ENCODE measurements at places on chromosomes 6 and 20.
A peak's percentile ranks its signal among the peaks of the same experiment; 100 is the strongest.

- DNase-seq, result no peak
Observed at GRCh38 chr6:43923376-43924221, 153.6 kb downstream of the VEGFA start.

DNA sequence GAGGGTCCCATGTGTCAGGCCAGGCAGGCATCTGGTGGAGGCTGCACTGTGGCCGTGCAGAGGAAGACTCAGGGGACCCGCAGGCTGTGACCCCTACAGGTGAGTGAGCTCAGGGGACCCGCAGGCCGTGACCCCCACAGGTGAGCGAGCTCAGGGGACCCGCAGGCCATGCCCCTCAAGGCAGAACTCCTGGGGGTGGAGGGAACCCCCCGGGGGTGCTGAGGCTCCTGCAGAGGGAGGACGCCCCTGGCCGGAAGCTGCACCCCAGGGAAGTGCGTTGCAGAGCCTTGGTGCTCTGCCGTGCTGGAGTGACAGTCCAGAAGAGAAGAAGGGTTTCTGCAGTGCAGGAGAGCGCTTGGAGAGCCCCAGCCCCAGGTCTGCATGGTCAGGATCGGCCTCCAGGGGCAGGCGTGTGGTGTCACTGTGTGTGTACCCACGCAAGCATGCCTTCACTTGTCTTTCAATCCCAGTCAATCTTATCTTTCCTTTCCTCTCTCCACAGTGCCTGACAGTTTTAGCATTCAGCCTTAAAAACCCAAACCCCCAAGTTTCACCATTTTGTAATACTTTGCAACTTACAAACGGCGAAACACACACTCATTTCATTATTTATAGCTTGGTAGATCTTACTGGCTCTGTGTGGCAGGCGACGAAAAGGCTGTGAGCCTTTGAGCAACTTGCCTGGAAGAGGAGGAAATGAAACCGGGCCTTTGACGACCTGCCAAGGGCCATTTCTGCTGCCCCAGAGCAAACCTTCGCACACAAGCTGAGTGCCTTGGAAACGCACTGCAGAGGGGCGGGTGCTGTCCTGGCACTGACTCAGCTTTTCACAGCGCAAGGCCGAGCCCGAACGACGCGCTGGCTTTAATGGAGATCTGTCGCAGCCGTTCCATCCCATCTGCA is 101.4 kb upstream of the AGPAT4 start:
- DNase-seq, result no peak

- no peak for DNase-seq
Observed at GRCh38 chr6:43767553-43768505, 2.2 kb upstream of the VEGFA start.

GRCh38 chr6:138979365-138979764 is 8.7 kb downstream of the REPS1 start:
- DNase-seq, result no peak

DNA sequence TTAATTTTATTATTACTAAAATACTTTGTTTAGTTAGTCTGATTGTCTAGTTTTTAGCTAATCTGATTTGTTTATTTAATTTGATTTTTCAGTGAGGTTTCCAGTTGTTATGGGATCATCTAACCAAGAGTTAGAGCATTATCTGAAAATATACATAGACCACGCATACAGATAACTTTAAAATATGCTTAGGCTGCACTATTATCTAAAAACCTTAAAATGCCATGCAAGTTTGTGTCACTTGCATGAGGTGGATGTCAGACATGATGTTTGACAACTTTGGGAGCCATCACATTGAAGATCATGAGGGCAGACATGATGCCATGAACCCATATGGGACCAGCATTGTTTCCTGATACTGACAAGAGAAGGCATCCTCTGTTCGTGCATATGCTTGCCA is 610.3 kb downstream of the KHDRBS2 start:
- no peak for DNase-seq

- DNase-seq, result peak; percentile 68
Observed at GRCh38 chr6:136607204-136607931, 57.1 kb upstream of the MAP7 start.

GRCh38 chr6:28816909-28817807 is 106.6 kb downstream of the TRIM27 start:
- no peak for DNase-seq

DNA sequence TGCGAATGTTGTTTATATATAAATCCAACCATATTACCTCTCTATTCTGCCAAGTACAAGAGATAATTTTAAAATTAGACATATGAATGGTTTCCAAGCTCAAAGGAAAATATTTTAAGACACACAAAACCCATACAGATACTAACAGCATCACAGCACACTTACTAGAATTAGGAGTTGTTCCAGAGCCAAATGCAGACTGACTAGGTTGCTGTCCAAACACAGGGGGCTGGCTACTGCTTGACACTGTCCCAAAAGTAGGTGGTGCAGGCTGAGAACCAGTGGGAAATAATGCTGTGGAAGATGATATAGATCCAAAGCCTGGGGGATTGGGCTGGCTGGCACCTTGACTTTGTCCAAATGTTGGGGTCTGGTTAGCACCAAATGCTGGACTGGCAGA is 24.3 kb downstream of the FAM8A1 start:
- no peak for DNase-seq

GRCh38 chr6:135990439-135990838 is 138.9 kb downstream of the PDE7B start:
- no peak for DNase-seq

- no peak for DNase-seq
Observed at GRCh38 chr20:4046926-4047325, 31.6 kb upstream of the RNF24 start.

GRCh38 chr6:109071125-109071917 is 23.3 kb downstream of the SESN1 start:
- no peak for DNase-seq

DNA sequence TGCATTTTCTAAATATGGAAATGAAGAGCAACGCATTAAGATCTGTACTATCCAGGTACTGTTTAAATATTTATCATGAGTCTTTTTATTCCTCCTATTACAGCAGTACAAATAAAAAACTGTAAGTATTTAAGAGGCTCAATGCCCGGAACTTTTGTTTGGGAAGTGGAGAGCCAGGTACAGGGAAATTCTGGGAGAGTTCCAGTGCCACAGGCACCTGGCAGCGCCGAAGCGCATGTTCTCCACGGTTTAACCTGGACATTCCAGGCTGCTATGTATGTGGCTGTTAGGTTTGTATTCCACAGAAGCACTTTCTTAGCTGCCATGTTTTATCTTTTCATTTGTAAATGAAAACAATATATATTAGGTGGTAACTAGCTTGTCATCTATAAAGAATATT is 81.7 kb downstream of the PREP start:
- no peak for DNase-seq

DNA sequence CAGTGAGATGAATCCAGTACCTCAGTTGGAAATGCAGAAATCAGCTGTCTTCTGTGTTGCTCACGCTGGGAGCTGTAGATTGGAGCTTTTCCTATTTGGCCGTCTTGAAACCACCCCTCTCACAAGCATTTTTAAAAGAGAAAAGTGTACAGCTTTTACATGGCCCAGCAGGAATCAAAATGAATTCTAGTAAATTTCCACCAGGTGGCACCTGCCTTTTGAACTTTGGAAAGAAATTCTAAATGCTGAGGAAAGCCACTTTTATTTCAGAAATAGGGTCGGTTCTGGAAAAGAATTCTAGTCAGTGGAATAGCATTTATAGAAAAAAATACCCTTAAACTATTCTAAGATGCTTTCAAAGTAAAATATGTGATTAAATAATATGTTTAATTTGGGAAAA is 647.8 kb downstream of the CD109 start:
- DNase-seq, result no peak

GRCh38 chr6:111411978-111412566 is 70.9 kb downstream of the REV3L start:
- no peak for DNase-seq

GRCh38 chr6:124132256-124132655 is 328.6 kb downstream of the NKAIN2 start:
- DNase-seq, result no peak

GRCh38 chr6:452301-453067 is 60.9 kb downstream of the IRF4 start:
- DNase-seq, result no peak

- no peak for DNase-seq
Observed at GRCh38 chr20:37336369-37337207, 9.4 kb upstream of the SRC start.

DNA sequence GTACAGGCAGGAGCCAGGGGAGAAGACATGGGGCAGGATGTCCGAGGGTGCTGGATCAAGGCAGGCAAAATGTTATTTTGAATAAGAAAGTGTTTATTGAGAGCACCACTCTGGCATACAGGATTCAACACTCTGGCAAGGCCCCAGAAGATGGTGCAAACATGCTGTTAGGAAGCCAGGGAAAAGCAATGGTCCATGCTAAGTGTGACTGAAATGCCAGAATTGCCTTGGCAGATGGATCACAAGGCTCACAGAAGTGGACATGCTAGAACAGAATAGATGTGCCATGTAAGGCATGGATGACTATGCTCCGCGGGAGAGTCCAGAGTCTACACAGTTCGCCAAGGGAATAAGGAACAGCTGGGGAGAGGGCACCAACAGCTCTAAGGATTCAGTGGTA is 54.6 kb downstream of the QRSL1 start:
- DNase-seq, result no peak

DNA sequence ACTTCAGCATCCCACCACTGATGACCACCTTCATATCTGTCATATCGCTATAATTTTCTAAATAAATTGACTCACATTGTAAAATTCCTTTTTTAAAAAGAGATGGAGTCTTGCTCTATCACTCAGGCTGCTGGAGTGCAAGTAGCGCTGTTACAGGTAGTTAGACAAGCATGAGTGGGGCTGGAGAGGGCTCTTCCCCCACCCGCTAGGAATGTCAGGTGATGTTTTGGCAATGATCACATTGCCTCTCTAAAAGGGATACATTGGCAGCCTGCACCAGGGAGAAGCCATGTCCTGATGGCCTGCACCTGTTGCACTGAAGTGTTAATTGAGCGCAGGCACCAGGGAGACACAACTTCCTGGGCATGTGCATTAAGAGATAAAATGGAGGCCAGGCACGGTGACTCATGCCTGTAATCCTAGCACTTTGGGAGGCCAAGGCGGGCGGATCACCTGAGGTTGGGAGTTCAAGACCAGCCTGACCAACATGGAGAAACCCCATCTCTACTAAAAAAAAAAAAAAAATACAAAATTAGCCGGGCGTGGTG is 16.9 kb upstream of the SLC22A16 start:
- DNase-seq, result no peak

GRCh38 chr6:32108094-32108627 is 977 bp downstream of the TNXB start:
- no peak for DNase-seq

DNA sequence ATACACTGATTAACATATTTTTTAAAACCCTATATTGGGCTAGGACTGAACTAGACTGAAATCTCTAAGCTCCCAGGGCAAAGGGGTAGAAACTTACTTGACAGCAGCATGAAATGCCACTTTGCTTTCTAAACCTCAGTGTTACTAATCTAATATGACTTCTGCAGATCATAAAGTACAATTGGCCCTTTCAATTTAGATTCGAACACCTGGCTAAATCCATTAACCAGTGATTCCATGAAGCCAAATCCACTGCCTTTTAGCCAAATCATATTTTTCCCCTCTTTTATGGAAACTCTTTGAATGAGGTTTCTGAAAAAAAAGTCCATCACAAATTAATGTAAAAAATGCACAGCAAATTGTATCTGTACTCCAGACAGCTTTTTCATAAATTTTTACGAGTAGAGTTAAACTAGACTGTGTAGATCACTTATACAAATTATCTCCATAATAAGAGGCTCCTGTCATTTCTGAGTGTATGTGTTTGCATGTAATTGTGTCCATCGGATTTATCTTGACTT is 25.7 kb downstream of the EPHA7 start:
- DNase-seq, result no peak

- DNase-seq, result no peak
Observed at GRCh38 chr20:59258221-59258621, 42.2 kb upstream of the EDN3 start.

DNA sequence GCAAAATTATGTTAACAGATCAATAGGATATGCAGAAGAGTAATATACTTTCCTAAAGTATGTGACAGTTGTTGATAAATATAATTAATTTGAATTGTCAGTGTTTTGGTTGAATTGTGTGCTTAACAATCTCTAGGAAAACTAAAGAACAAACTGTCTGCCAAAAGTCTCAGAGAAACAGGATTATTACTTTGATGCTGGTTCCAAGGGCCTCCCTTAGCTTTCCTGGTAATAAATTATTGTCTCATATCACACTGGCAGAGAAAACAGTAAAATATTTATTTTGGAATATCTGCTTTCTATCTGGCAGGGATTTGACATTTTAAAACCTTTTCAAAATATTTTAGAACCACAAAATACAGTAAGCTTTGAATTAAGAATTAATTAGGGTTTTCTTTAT is 40.1 kb upstream of the CARMIL1 start:
- no peak for DNase-seq
